ENCODE measurements at places on chromosomes 4 and X.

DNA sequence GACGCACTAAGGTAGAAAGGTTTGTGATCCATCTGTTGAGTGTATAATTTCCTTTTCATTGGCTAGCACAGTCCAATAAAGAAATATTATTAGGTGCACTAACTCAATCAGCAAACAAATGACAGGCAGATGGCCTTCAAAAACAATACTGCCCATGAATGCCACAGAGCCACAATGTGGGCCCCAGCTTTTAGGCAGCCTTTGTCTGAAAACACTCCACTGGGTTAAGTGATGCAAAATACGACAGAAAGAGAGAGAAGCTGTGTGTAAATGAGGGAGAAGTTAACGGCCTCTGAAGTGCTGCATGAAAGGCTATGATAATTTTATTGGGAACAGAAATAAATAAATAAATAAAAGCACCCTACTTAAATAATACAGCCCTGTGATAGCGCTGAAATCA lies 274.6 kb downstream of the NKX6-1 start:
- no peak for DNase-seq

GRCh38 chr4:1561286-1561990 lies 122.7 kb downstream of the FAM53A start:
- DNase-seq = no peak

- DNase-seq = no peak
Observed at GRCh38 chr4:107831140-107831539, 6.4 kb downstream of the SGMS2 start.

GRCh38 chr4:42712854-42713253 lies 55.9 kb upstream of the ATP8A1 start:
- no peak for DNase-seq

GRCh38 chr4:181007751-181008150 lies 1235.5 kb upstream of the TENM3 start:
- no peak for DNase-seq

GRCh38 chr4:7636240-7636508 lies 201.4 kb upstream of the PSAPL1 start:
- no peak for DNase-seq

- no peak for DNase-seq
Observed at GRCh38 chr4:123127875-123128274, 205.5 kb upstream of the NUDT6 start.

All from activated T-cell treated with anti-CD3 and anti-CD28 coated beads for 48 hours (primary cell).